Tongue (tissue), 3 donors: ENCODE measurements at places on chromosomes 12 and 14. TPM values are rescaled to one million over a fixed set of nuclear protein-coding genes. Genes with fewer than 3 reads are reported as not detected.

- DNase-seq = no peak
Measured at GRCh38 chr12:1767407-1768090, 52.8 kb upstream of the LRTM2 start.

GRCh38 chr12:114404926-114405518 is 922 bp downstream of the TBX5 start:
- DNase-seq = no peak

Gene INHBC
- total RNA-seq = not detected

Gene SERPINA3
- 1.5 TPM for total RNA-seq
